Endothelial cell of coronary artery (primary cell): ENCODE measurements at places on chromosomes 3 and 15. TPM values are rescaled to one million over a fixed set of nuclear protein-coding genes. Genes with fewer than 3 reads are reported as not detected.

Gene PLAAT1
- total RNA-seq: 0.45 TPM in 1 of 2 replicates, not detected in the other

Gene DTX3L
- 8.2 and 13.9 TPM in 2 replicates for total RNA-seq

Gene SHISA5
- total RNA-seq: 118 and 125 TPM in 2 replicates

Gene SPINT1
- 0.45 and 0.56 TPM in 2 replicates for total RNA-seq

Gene EEF1AKMT4
- total RNA-seq: 3.6 and 4.9 TPM in 2 replicates

Gene ANKRD34C
- not detected in 2 replicates for total RNA-seq

Gene ST6GAL1
- 40.9 and 63.4 TPM in 2 replicates for total RNA-seq

Gene ZBED2
- total RNA-seq: under 0.01 and 0.09 TPM in 2 replicates

Gene SLC12A1
- not detected in 2 replicates for total RNA-seq

Gene C2CD4A
- total RNA-seq: 0.94 and 1.5 TPM in 2 replicates

Gene CCDC13
- 0.38 and 0.54 TPM in 2 replicates for total RNA-seq

Gene RBP2
- not detected in 2 replicates for total RNA-seq

Gene GCHFR
- total RNA-seq: 6.4 and 7.8 TPM in 2 replicates
